Cardiac fibroblast (primary cell): ENCODE measurements at places on chromosomes 2 and 18.

GRCh38 chr2:96092951-96093350 lies 23.4 kb downstream of the ADRA2B start:
- no peak for DNase-seq

DNA sequence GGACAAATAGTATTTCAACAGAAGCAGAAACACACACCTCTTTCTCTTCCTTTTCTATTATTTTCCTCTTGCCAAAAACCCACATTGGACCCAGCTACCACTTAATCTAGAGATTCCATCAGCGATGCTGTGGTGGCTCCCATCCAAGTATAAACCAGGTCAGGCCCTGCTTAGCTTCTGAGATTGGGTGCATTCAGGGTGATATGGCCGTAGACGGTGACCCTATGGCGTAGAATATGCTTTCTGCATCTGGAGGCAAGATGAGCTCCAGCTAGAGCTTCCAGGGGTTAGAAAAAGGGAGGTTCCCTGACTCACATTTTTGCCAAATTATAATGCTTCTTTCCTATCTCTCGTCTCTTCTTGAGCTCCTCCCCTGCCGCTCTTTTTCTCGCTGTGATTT lies 66.5 kb downstream of the TNP1 start:
- DNase-seq: no peak

GRCh38 chr2:231294571-231295362 lies 96.3 kb downstream of the ARMC9 start:
- peak; percentile 5 for DNase-seq

DNA sequence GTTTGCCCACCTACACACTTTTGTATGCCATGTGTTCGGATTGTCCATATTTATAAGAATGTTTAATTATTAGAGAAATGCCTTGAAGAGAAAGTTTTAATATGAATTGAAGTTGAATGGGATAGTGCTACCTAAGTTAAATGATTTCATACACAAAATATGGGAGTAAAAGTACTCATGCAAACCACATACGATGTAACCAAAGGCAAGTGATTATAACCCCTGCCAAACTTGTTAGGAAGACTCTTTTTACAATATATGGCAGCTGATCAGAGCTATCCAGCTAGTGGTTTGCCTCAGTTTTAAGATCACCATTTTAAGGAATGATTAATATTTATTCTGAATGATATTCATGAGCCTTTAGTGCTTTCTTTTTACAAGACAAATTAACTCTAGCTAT lies 106.7 kb downstream of the MYO1B start:
- no peak for DNase-seq

DNA sequence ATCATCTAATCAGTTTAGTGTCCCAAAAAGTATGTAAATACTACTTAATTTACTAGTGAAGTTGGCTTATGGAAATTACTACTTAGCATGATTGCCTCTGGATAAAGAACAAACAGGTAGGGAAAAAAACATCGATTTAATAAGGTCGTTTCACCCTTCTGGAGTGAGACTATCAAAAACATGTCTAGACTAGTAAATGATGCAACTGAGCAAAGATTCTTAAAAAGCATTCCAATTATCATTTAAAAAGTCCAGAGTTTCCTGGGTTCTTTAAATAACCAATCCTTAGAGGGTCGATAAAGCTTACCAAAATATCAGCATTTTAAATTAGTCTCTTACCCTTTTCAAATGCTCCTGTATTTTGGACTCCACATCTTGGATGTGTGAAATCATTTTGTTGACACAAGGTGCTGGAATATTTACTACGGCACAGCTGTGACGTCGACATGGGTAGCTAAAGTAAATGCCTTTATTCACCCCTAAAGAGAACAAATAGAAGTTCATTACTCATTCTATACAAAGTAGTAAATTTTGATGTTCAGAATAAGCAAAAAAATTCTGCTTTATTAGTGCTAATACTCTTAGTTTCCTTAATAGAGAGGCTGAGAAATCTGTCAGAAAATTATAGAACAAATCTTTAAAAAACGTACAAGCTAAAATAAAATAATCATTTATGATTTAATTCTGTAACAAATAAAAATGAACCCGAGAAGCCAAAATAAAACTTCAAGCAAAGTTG lies 70.6 kb downstream of the CCDC178 start:
- no peak for DNase-seq

GRCh38 chr2:207162316-207162715 lies 3.4 kb downstream of the KLF7 start:
- DNase-seq: peak; percentile 57
